Fibroblast of lung (primary cell): ENCODE measurements at places on chromosomes 13 and 19. TPM values are rescaled to one million over a fixed set of nuclear protein-coding genes. Genes with fewer than 3 reads are reported as not detected.

DNA sequence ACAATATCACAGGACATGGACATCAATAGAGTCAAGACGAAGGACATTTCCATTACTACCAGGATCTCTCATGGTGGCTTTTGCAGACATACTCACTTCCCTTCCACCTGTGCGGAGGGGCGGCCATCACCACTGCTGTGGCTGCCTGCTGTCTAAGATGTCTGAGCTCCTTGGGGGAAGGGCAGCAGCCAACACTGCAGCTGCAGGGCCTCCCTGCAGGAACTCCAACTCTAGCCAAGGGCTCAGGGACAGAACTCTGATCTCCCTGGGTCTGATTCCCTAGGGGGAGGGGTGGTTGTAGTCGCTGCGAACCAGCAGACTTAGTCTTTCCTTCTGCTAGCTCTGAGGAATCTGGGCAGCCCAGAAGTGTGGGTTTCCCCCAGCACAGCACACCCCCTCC, 78.9 kb upstream of the ANKRD10 start:
- no peak for DNase-seq

Gene PBX4
- 1.5 and 1.7 TPM in 2 replicates for total RNA-seq

Gene PLVAP
- not detected in 2 replicates for total RNA-seq

- no peak for DNase-seq
Observed at GRCh38 chr13:20460761-20461160, 64.9 kb downstream of the CRYL1 start.

- no peak for DNase-seq
Observed at GRCh38 chr13:73991884-73992283, 142.3 kb downstream of the KLF12 start.

Gene SMIM44
- not detected in 2 replicates for total RNA-seq

Gene CILP2
- total RNA-seq: 0.51 and 0.66 TPM in 2 replicates

- no peak for DNase-seq
Observed at GRCh38 chr13:33263976-33264619, 21.5 kb downstream of the STARD13 start.

- DNase-seq: no peak
Observed at GRCh38 chr19:38478273-38478971, 44.9 kb downstream of the RYR1 start.

GRCh38 chr19:38834590-38834989, 3.0 kb upstream of the ECH1 start:
- no peak for DNase-seq

Gene ZNF91
- total RNA-seq: 15.7 and 17.8 TPM in 2 replicates

DNA sequence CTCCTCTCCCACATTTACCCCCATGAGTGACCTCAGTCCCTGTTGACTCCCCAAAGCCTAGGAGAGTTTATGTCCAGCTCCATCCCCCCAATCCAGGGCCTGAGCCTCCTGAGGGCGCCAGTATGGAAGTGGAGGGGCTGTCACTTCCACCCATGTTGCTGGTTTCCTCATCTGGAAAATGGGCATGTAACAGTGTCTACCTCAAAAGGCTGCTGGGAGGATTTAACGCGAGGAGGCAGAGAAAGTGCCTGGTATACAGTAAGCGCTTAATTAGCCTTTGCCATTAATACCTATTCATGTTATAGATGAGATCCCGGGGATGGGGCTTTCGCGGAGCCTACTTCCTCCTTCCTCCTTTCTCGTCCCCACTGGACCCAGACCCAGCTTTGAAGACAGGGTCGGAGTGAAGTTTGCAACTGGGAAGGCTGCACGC, 476 bp downstream of the TYK2 start:
- DNase-seq: no peak

DNA sequence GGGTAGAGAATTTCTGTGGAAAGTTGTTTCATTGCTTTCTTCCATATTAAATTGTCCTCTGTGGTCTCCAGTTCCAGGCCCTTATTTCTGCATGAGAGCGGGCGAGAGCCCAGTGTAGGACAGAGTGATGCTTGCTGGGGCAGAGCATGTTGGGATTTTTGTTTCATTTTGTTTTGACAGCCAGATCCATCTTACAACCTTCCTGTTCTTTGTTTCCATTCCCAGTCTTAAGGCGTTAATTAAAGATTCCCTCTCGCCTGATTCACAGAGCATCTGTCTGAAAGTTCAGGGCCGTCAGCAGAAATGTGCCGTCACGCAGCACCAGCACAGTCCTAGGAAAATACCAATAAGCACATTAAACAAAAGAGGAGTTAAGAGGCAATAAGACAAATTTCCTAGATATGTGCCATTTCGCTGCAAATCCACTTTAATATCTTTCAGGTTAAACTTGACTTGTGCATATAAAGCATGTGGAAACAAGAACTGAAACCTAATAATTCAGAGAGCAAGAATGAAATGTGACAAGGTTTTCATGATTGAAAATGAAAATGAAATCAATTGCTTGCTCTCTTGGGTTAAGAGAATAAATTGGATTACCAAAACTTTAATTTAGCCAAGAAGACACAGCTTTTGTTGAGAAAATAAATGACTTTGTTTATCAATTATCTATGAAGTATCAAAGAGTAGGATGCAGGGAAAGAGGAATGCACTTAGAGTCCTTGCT, 210.7 kb upstream of the SLC10A2 start:
- DNase-seq: no peak

DNA sequence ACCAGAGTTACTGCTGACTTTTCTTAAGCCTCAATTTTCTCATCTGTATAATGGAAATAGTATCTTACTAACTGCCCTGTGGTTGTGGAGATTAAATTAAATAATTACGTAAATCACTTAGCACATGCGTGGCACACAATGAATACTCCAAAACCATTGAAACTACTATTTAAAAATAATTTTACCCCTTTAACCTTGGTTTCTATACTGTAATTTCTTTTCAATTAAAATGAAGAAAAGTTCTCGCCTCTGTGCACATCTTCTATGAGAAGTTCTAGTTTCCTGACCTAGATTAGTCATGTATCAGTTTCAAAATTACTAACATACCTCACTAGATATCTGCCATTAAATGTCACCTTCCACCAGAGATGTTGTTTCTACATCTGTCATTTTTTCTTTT, 5.7 kb downstream of the SLITRK1 start:
- no peak for DNase-seq

- DNase-seq: peak; percentile 78
Observed at GRCh38 chr19:16342002-16342715, 17.5 kb downstream of the KLF2 start.

DNA sequence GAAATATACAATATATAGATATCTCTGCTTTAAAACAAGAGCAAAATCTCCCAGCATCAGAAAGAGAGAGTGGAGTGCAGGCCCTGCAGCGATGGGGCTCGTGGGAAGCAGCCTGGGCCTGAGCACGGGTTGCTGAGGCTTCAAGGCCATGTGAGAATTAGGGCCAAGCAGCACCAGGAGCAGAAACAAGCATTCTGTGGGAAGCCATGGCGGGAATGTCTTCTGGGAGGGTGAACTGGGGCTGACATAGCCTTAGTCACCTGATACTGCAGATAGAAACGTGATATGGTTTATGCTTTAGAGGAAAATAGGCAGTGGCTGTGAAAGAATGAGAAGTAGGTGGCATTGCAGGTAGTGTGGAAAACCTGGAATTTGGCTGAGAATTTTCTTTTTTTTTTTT, 472.3 kb downstream of the IRS2 start:
- DNase-seq: no peak

Gene ZNF154
- total RNA-seq: 3.3 and 6.3 TPM in 2 replicates

Gene THOP1
- total RNA-seq: 28.8 and 49.5 TPM in 2 replicates

GRCh38 chr13:93101226-93101734, 125.3 kb upstream of the GPC6 start:
- no peak for DNase-seq

Gene TJP3
- not detected in 2 replicates for total RNA-seq

GRCh38 chr13:26946684-26947343, 186.2 kb upstream of the GPR12 start:
- peak; percentile 48 for DNase-seq

- peak; percentile 37 for DNase-seq
Observed at GRCh38 chr13:91719033-91719432, 320.6 kb downstream of the GPC5 start.

GRCh38 chr13:45778882-45779281, 72.7 kb downstream of the SIAH3 start:
- DNase-seq: no peak

Gene RNASEH2B
- 68.7 and 82.7 TPM in 2 replicates for total RNA-seq

Gene LNX2
- total RNA-seq: 5.6 and 7.6 TPM in 2 replicates

DNA sequence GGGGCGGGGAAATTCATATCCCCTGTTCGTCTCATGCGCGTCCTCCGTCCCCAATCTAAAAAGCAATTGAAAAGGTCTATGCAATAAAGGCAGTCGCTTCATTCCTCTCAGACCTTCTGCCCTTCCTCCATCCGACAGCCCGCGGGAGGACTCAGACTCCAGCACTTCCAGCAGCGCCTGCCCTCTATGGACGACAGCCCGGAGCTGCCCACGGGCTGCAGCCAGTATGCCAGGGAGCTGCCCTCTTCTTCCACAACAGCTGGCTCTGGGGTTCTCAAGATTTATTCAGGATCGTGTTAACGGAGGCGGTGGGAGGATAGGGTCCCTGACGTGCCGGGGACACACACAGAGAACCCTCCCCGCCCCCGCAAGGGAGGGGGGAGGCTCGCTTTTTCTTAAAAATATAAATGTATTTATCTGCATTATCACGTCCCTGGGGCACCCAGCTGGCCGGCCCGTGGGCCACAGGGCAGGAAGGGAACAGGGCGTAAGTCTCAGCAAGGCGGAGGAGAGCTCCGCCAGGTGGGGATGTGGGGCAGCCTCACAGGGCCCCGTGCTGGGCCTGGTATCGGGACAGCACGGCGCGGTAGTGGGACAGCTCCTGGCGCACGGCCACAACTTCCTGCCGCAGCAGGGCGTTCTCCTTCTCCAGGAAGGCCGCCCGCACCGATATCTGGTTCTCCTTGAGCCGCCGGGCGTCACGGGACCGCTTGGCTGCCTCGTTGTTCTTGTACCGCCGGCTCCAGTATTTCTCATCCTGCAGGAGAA, 6.7 kb downstream of the DBP start:
- DNase-seq: peak; percentile 68

- DNase-seq: no peak
Observed at GRCh38 chr13:111304041-111304544, 16.3 kb upstream of the TEX29 start.

- no peak for DNase-seq
Observed at GRCh38 chr19:58328999-58329398, 2.2 kb downstream of the ZSCAN22 start.

Gene ZNF681
- 0.51 and 0.66 TPM in 2 replicates for total RNA-seq

GRCh38 chr13:105721016-105721415, 814.4 kb downstream of the EFNB2 start:
- peak; percentile 32 for DNase-seq

Gene SSC5D
- total RNA-seq: 19.3 and 19.7 TPM in 2 replicates

DNA sequence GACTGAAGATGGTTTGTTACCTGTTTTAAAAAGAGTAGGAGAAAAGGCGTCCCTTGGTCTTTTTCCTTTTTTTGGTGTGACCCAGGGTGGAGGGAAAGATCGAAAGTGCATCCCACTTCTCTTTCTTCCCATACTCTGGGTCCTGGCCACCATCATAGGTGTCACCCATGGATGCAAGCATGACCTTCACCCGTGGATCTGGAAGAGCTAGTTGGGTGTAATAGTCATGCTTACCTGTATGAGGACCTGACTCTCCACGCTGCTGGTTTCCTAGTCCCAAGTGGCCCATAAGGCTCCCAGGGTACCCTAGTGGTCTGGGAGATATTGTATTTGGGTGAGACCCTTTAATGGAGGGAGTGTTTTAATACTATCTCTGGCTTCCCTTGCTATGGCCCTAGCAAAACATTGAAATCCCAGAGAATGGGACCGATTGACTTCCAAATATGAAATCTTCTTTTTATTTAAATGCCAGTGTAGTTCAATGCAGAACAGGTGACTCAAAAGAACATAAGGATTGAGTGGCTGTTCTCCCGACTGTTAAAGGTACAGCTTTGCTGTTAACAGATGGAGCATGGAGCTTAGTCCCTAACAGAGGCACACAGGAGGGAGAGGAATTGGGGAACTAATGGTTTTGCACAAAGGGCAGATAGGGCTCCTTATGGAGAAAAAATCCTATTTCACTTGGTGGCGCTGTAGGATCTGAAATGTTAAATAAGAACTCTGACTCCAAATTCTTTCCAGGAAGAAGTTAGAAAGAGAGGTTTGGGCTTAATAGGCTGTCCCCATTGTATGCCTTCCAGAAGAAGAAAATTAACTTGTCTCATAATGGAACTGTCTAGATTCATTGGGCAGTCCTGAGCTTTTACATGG, 7.0 kb upstream of the ZNF550 start:
- peak; percentile 54 for DNase-seq

Gene PLA2G4C
- total RNA-seq: 31.9 and 39.3 TPM in 2 replicates

Gene ZNF17
- 12.3 and 15.2 TPM in 2 replicates for total RNA-seq

DNA sequence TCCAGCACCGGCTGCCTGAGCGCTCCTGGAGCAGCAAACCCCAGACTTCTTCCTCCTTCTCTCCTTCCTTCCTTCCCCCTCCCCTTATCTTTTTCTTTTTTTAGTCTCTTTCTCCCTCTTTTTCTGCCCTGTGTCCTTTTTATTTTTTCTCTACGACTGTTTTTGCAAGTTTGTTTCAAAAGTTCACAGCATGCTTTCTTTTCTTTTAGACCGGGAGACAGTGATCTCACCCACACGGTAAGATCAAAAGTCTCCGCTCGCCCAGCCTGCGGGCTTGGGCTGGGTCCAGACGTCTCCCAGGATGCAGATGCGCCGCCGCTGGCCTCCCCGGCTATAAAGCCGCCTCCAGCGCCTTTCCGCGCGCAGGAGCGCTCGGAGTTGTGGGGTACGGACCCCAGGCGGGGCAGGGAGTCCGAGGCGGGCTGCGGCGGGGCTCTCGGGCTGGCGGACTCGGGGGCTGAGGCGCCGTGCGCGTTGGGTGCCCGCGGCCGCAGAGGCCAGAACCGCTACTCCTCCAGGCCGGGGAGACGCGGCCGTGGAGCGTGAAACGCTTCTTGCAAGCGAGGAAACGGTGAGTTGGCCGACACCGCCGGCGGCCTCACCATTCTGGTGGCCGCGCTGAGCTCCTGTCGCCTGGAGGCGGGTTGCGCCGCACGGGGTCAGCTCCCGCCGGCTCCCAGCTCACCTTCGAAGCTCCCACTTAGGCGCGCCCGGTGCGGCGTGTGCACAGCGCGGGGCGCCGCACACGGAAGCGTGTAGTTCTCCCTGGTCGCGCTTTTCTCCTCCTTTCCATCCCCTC, 2.0 kb upstream of the TSHZ3 start:
- DNase-seq: peak; percentile 74

Gene TNNT1
- total RNA-seq: 7.4 and 10.4 TPM in 2 replicates

DNA sequence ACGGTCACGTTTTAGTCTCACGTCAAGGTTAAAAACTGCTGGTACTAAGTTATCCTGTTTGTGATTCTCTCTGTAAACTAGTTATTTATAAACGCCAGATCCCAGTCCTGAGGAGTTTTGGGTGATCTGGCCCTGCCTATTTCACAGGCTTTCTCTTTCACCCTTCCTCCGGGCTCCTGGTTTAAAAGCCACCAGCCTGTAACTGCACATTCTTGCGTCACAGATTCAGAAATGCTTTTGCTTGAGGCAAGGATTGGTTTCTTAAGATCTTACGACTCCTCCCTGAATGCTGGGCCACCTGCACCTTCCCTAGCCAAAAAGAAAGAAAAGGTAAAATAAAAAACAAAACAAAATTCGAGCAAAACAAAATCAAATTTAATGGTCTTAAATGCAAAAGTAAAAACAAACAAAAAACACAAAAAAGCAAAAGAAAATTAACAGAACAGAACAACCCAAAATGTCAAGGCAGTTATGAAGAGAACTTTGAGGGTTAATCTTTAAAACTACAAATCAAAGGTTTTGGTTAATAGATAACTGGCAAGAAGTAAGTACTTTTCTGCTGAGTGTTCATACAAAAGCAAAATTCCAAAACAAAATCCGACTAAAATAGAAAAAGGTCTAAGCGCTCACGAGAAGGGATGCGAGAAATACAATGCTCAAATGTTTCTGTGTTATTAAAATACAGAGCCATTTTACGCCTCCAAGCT, 18.6 kb upstream of the TIMM44 start:
- no peak for DNase-seq
